Testis (tissue), 5 donors: ENCODE measurements at places on chromosomes 11 and 22.

- H3K27me3 ChIP-seq: no peaks in the 10 kb centered on the region
- peak; percentile 59 for DNase-seq
- H3K36me3 ChIP-seq: no peaks in the 10 kb centered on the region
- H3K27ac ChIP-seq: peak overlapping the region; percentile 68
- H3K4me3 ChIP-seq: peak overlapping the region; percentile 69
Observed at GRCh38 chr22:37659066-37659896, 758 bp downstream of the PDXP start.

- no peaks in the 10 kb centered on the region for H3K27me3 ChIP-seq
- no peak for DNase-seq
- no peak overlapping the region for H3K4me3 ChIP-seq
- no peaks in the 10 kb centered on the region for H3K36me3 ChIP-seq
Observed at GRCh38 chr11:11400121-11400520, 47.1 kb upstream of the CSNK2A3 start.

- H3K4me3 ChIP-seq: no peak overlapping the region
- no peaks in the 10 kb centered on the region for H3K27me3 ChIP-seq
- DNase-seq: no peak
- H3K4me1 ChIP-seq: peaks cover 7% of the 10 kb centered on the region
- H3K27ac ChIP-seq: no peak overlapping the region
- no peaks in the 10 kb centered on the region for H3K36me3 ChIP-seq
Observed at GRCh38 chr11:69941546-69942332, 122.5 kb upstream of the FGF3 start.

GRCh38 chr11:58446294-58446693, 4.3 kb upstream of the OR5B12 start:
- H3K4me1 ChIP-seq: no peaks in the 10 kb centered on the region
- DNase-seq: no peak
- no peaks in the 10 kb centered on the region for H3K36me3 ChIP-seq
- H3K4me3 ChIP-seq: no peak overlapping the region
- no peaks in the 10 kb centered on the region for H3K27me3 ChIP-seq

DNA sequence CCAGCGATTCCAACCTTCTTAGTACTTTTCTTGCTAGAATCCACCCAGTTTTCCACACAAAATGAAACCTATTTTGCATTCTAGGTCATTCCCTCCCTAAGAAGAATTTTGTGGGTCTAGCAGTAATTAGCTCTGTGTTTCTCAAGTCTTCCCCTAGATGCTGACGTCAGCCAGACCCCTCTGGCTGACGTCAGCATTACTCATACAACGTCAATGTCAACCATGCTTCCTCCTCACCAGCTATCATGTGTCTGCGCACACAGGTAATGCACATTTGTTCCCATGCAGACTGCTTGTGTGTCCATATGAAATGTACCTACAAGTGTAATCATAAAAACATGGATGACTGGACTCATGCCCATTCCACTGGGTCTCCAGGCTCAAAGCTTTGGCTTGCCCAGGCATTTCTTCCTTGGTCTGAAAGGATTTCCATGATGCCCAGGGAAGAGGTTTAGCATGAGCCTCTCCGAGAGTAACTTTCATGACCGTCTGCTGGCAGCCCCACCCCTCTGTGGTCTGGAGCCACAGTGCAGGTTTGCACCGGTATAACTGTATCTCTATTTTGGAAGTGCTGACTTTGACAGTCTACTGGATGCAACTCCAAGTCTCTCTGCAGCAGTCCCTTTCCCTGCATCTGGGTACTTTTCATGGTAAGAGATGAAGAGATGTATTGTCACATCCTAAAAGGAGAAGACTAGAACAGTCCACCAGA, 58.6 kb downstream of the DSCAML1 start:
- H3K27ac ChIP-seq: no peak overlapping the region
- H3K4me3 ChIP-seq: no peak overlapping the region
- no peaks in the 10 kb centered on the region for H3K27me3 ChIP-seq

- no peaks in the 10 kb centered on the region for H3K36me3 ChIP-seq
- H3K4me1 ChIP-seq: no peaks in the 10 kb centered on the region
- H3K27ac ChIP-seq: no peak overlapping the region
- no peak for DNase-seq
- no peak overlapping the region for H3K4me3 ChIP-seq
Observed at GRCh38 chr22:19509923-19510322, 14.3 kb downstream of the CLDN5 start.

DNA sequence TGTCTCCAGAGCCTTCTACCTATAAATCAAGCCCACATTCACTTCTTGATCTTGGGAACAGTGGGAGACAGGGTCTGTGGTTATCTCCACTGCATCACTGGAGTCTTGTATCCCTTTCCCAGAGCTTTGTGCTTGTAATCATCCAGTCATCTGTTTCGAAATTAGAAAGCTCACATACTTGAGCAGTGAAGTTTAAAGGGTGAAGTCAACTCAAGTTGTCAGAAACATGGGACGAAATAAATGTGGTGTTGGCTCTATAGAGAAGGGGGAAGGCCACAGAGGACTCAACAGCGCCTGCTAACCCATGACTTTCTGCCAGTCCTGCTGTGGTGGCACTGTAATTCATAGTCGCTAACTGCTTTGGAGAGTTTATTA, 197.5 kb downstream of the DBX1 start:
- H3K4me3 ChIP-seq: no peak overlapping the region
- no peak for DNase-seq
- no peaks in the 10 kb centered on the region for H3K36me3 ChIP-seq
- peaks cover 3% of the 10 kb centered on the region for H3K4me1 ChIP-seq
- H3K27ac ChIP-seq: no peak overlapping the region
- H3K27me3 ChIP-seq: no peaks in the 10 kb centered on the region

DNA sequence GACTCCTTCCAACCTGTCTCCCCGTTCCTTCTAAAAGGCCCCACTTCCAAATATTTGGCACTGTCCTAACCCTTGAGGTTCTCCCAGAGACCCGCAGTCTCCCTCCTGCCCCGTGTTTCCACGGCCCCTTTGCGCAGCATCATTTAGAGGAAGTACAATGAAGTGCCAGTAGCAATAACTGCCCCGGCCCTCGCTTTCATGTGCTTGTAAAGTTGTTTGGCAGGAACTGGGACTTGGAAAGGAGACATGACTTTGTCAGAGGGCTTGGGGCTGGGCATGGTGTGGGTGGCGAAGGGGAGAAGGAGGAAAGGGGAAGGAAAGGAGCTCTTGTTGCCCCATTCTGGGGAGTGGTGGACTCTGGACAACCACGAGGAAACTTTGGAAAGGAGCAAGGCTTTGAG, 2.6 kb downstream of the CD44 start:
- no peak overlapping the region for H3K4me3 ChIP-seq
- peak; percentile 34 for DNase-seq
- no peaks in the 10 kb centered on the region for H3K27me3 ChIP-seq
- H3K4me1 ChIP-seq: no peaks in the 10 kb centered on the region

- H3K4me1 ChIP-seq: peaks cover 29% of the 10 kb centered on the region
- peak; percentile 38 for DNase-seq
- H3K36me3 ChIP-seq: no peaks in the 10 kb centered on the region
Observed at GRCh38 chr11:95154514-95154913, 64.9 kb downstream of the ENDOD1 start.

- no peak overlapping the region for H3K4me3 ChIP-seq
- H3K36me3 ChIP-seq: no peaks in the 10 kb centered on the region
- H3K27me3 ChIP-seq: no peaks in the 10 kb centered on the region
- peaks cover 8% of the 10 kb centered on the region for H3K4me1 ChIP-seq
- no peak for DNase-seq
- no peak overlapping the region for H3K27ac ChIP-seq
Observed at GRCh38 chr22:43387815-43388214, 24.0 kb upstream of the MPPED1 start.

GRCh38 chr22:36409911-36410756, 22.4 kb upstream of the MYH9 start:
- H3K27me3 ChIP-seq: no peaks in the 10 kb centered on the region
- H3K4me3 ChIP-seq: peak overlapping the region; percentile 42
- H3K36me3 ChIP-seq: no peaks in the 10 kb centered on the region
- peak; percentile 98 for DNase-seq

GRCh38 chr22:44570476-44571445, 72.7 kb upstream of the RTL6 start:
- no peak overlapping the region for H3K4me3 ChIP-seq
- no peaks in the 10 kb centered on the region for H3K36me3 ChIP-seq
- peaks cover 4% of the 10 kb centered on the region for H3K4me1 ChIP-seq

DNA sequence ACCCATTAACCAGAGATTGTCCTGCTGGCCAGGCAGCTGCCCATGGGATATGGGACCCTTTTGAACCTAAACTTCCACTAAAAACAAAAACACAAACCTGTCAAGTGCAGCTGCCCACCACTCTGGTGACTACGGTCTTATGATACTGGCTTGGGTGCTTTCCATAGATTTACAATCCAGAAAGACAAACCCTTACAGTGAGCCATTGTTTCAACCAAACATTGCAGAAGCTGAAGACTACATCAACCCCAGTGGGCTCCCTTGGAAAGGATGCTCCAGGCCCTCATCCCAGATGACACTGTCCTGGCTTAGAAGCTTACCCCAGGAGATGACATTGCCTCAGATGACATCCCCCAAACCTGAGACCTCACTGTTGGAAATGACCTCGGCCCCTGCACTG, 56.9 kb upstream of the WNT11 start:
- H3K36me3 ChIP-seq: no peaks in the 10 kb centered on the region
- H3K27me3 ChIP-seq: no peaks in the 10 kb centered on the region
- H3K27ac ChIP-seq: no peak overlapping the region
- DNase-seq: no peak
- peaks cover 12% of the 10 kb centered on the region for H3K4me1 ChIP-seq

GRCh38 chr11:113831314-113831713, 44.1 kb downstream of the USP28 start:
- no peak overlapping the region for H3K27ac ChIP-seq
- H3K36me3 ChIP-seq: no peaks in the 10 kb centered on the region
- no peaks in the 10 kb centered on the region for H3K27me3 ChIP-seq
- DNase-seq: no peak
- no peak overlapping the region for H3K4me3 ChIP-seq
- H3K4me1 ChIP-seq: no peaks in the 10 kb centered on the region

GRCh38 chr11:73409431-73409830, 33.2 kb downstream of the RELT start:
- H3K36me3 ChIP-seq: no peaks in the 10 kb centered on the region
- H3K27me3 ChIP-seq: no peaks in the 10 kb centered on the region
- no peak for DNase-seq
- H3K27ac ChIP-seq: no peak overlapping the region
- no peak overlapping the region for H3K4me3 ChIP-seq
- peaks cover 2% of the 10 kb centered on the region for H3K4me1 ChIP-seq

DNA sequence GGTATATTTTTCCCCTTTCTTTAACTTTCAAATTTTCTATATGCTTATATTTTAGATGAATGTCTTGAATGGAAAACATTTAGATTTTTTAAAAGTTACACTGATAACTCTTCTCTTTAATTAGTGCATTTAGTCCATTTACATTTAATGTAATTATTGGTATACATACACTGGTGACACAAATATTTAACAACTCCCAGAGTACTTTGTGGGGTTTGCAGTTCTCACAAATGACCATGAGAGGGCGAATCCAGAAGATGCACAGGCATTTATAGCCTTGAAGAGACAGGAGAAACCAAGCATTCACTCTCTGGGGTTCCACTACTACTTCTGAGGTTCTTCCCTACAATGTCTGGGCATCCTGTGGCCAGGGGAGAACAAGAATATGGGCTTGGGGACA, 125.1 kb downstream of the TIMP3 start:
- H3K4me1 ChIP-seq: no peaks in the 10 kb centered on the region
- no peaks in the 10 kb centered on the region for H3K36me3 ChIP-seq
- no peaks in the 10 kb centered on the region for H3K27me3 ChIP-seq

DNA sequence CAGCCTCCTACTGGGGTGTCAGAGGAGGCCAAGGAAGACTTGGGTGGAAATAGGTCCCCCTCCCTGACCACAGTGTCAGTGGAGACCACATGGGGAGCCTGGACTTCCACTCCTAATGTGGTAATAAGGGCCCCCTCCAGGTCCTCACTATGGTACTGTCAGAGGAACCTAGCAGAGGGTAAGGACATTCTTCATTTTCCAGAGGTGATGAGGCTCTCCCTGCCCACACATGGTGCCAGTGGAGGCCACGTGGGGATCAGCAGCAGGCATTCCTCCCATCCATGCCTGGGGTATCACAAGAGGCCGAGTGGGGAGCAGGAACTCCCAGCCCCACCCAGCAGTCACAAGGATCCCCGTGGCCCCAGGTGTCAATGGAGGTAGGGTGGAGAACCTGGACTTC, 6.5 kb upstream of the CLDN5 start:
- H3K4me3 ChIP-seq: no peak overlapping the region
- H3K27ac ChIP-seq: no peak overlapping the region
- H3K36me3 ChIP-seq: no peaks in the 10 kb centered on the region
- peaks cover 8% of the 10 kb centered on the region for H3K4me1 ChIP-seq
- DNase-seq: no peak
- H3K27me3 ChIP-seq: no peaks in the 10 kb centered on the region

- no peak overlapping the region for H3K27ac ChIP-seq
- H3K27me3 ChIP-seq: no peaks in the 10 kb centered on the region
- peak; percentile 45 for DNase-seq
- H3K4me3 ChIP-seq: peak overlapping the region; percentile 36
Observed at GRCh38 chr11:120564573-120565311, 53.2 kb downstream of the GRIK4 start.

GRCh38 chr11:94961255-94961654, 12.1 kb downstream of the CWC15 start:
- no peak for DNase-seq
- no peaks in the 10 kb centered on the region for H3K36me3 ChIP-seq
- no peaks in the 10 kb centered on the region for H3K27me3 ChIP-seq
- H3K4me3 ChIP-seq: no peak overlapping the region
- no peaks in the 10 kb centered on the region for H3K4me1 ChIP-seq
- no peak overlapping the region for H3K27ac ChIP-seq

DNA sequence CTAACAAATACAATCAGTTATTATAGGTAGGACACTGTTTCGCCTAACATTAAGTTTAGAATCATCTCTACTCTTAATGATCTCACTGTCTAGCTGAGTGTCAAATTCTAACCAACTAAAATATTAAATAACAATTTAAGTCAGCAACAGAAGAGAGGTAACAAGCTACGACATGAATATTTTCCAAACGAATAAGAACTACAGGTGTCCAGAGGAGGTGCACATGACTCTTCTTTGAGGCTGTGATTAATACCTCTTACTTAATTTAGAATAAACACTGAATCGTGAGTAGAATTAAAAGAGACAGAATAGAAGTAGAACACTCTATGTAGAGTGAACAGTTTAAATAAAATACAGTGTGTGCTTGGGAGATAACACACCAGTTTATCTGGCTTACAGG, 619.0 kb upstream of the ARHGAP42 start:
- no peaks in the 10 kb centered on the region for H3K27me3 ChIP-seq
- no peaks in the 10 kb centered on the region for H3K36me3 ChIP-seq
- H3K4me3 ChIP-seq: no peak overlapping the region
- no peak for DNase-seq
- H3K27ac ChIP-seq: no peak overlapping the region

GRCh38 chr22:41917903-41918791, 3.3 kb upstream of the SHISA8 start:
- no peak for DNase-seq
- no peak overlapping the region for H3K4me3 ChIP-seq
- H3K27me3 ChIP-seq: no peaks in the 10 kb centered on the region
- no peaks in the 10 kb centered on the region for H3K36me3 ChIP-seq
- peaks cover 7% of the 10 kb centered on the region for H3K4me1 ChIP-seq

DNA sequence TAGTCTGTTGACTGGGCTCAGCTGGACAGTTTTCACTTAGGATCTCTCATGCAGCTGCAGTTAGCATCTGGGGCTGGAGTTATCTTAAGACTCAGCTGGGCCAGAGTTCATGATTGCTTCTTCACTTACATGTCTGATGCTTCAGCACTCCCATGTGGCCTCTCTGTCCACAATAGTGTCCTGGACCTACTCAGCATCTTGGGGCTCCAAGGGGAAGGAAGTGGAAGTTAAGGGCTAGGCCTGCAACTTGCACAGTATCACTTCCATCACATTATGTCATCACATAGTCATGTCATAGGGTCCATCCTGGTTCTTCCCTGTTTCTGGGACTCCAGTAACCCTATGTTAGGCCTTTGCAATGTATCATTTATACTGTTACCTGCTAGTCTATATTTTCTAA, 115.9 kb downstream of the C11orf65 start:
- H3K36me3 ChIP-seq: no peaks in the 10 kb centered on the region
- H3K27me3 ChIP-seq: no peaks in the 10 kb centered on the region
- no peak for DNase-seq
